ENCODE measurements at places on chromosomes 5 and 9. TPM values are rescaled to one million over a fixed set of nuclear protein-coding genes. Genes with fewer than 3 reads are reported as not detected.

DNA sequence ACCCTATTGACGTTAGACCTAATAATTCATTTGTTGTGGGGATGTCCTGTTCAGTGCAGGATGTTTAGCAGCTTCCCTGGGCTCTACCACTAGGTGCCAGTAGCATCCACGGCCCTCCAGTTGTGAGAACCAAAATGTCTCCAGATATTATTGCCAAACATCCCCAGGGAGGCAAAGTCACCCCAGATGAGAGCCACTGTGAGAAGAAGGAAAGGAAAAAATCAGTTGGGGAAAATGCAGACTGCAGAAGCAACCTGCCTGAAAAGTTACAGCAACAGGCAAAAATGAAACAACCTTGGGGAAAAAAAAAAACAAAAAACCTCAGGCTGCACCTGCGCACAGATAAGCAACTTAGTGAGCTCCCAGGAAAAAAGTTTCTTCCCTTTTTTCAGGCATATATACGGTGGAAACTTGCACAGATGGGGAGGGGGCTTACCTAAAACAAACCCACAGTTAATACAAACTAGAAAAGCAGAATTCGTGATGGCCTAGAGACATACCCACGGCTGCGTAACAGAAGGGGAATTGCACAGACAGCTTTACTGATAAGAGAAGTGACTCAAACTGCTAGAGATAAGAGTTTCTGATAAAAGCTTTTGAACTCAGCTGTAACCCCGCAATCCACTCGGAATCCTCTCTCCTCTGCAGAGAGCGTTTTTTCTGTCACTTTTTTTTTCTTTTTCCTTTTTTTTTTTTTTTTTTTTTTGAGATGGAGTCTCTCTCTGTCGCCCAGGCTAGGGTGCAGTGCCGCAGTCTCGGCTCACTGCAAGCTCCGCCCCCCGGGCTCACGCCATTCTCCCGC lies 29.8 kb upstream of the FBP1 start:
- no peak overlapping the region for H3K27ac ChIP-seq
- no peak overlapping the region for H3K4me3 ChIP-seq
- H3K27me3 ChIP-seq, result no peaks in the 10 kb centered on the region

GRCh38 chr5:179613460-179614071 lies 9.9 kb downstream of the HNRNPH1 start:
- H3K36me3 ChIP-seq, result peaks cover 79% of the 10 kb centered on the region
- DNase-seq, result no peak
- no peaks in the 10 kb centered on the region for H3K27me3 ChIP-seq

DNA sequence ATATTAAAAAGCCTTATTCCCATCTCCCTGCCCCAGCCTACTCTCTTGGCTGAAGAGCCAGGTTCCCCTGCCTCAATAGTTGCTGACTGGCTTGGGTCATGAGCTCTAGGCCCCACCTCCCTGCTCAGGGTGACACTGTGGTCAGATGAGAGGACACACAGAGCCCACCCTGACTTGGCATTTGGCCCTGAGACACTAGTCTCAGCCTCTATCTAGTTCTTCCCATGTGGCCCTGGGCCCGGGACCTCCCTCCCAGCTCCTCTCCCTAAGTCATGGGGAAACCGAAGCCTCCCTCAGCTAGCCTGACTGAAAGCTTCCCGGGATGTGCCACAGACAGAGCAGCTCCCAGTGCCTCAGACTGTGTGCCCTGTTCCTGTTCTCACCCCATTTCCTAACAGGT lies 5.8 kb upstream of the MYOZ3 start:
- no peak overlapping the region for H3K27ac ChIP-seq
- no peak for DNase-seq
- peaks cover 2% of the 10 kb centered on the region for H3K4me1 ChIP-seq
- H3K36me3 ChIP-seq, result no peaks in the 10 kb centered on the region
- no peaks in the 10 kb centered on the region for H3K27me3 ChIP-seq

- no peak overlapping the region for H3K4me3 ChIP-seq
- no peaks in the 10 kb centered on the region for H3K27me3 ChIP-seq
- no peak for DNase-seq
- H3K27ac ChIP-seq, result no peak overlapping the region
Observed at GRCh38 chr5:130975847-130976246, 189.2 kb downstream of the HINT1 start.

- H3K27ac ChIP-seq, result no peak overlapping the region
- H3K4me1 ChIP-seq, result no peaks in the 10 kb centered on the region
- H3K36me3 ChIP-seq, result no peaks in the 10 kb centered on the region
- no peak for DNase-seq
- H3K27me3 ChIP-seq, result no peaks in the 10 kb centered on the region
Observed at GRCh38 chr5:593511-593910, 18.6 kb upstream of the CEP72 start.

GRCh38 chr9:119216651-119217331 lies 152.4 kb downstream of the BRINP1 start:
- no peak overlapping the region for H3K27ac ChIP-seq
- H3K4me1 ChIP-seq, result peaks cover 3% of the 10 kb centered on the region
- no peak overlapping the region for H3K4me3 ChIP-seq
- no peaks in the 10 kb centered on the region for H3K27me3 ChIP-seq
- DNase-seq, result no peak

GRCh38 chr9:34442770-34443169 lies 15.6 kb downstream of the FAM219A start:
- no peaks in the 10 kb centered on the region for H3K27me3 ChIP-seq
- H3K4me1 ChIP-seq, result no peaks in the 10 kb centered on the region
- DNase-seq, result no peak
- H3K27ac ChIP-seq, result no peak overlapping the region

- H3K27me3 ChIP-seq, result no peaks in the 10 kb centered on the region
- DNase-seq, result no peak
- H3K27ac ChIP-seq, result no peak overlapping the region
- H3K36me3 ChIP-seq, result no peaks in the 10 kb centered on the region
Observed at GRCh38 chr9:97904725-97905124, 17.6 kb downstream of the TRMO start.

GRCh38 chr9:137828527-137829259 lies 48.9 kb upstream of the CACNA1B start:
- no peaks in the 10 kb centered on the region for H3K4me1 ChIP-seq
- no peaks in the 10 kb centered on the region for H3K27me3 ChIP-seq
- no peak for DNase-seq
- H3K4me3 ChIP-seq, result no peak overlapping the region
- peaks cover 10% of the 10 kb centered on the region for H3K36me3 ChIP-seq

- H3K4me1 ChIP-seq, result no peaks in the 10 kb centered on the region
- DNase-seq, result no peak
- H3K27ac ChIP-seq, result no peak overlapping the region
- H3K36me3 ChIP-seq, result no peaks in the 10 kb centered on the region
- H3K4me3 ChIP-seq, result no peak overlapping the region
- no peaks in the 10 kb centered on the region for H3K27me3 ChIP-seq
Observed at GRCh38 chr9:118059484-118060278, 355.5 kb downstream of the TLR4 start.

DNA sequence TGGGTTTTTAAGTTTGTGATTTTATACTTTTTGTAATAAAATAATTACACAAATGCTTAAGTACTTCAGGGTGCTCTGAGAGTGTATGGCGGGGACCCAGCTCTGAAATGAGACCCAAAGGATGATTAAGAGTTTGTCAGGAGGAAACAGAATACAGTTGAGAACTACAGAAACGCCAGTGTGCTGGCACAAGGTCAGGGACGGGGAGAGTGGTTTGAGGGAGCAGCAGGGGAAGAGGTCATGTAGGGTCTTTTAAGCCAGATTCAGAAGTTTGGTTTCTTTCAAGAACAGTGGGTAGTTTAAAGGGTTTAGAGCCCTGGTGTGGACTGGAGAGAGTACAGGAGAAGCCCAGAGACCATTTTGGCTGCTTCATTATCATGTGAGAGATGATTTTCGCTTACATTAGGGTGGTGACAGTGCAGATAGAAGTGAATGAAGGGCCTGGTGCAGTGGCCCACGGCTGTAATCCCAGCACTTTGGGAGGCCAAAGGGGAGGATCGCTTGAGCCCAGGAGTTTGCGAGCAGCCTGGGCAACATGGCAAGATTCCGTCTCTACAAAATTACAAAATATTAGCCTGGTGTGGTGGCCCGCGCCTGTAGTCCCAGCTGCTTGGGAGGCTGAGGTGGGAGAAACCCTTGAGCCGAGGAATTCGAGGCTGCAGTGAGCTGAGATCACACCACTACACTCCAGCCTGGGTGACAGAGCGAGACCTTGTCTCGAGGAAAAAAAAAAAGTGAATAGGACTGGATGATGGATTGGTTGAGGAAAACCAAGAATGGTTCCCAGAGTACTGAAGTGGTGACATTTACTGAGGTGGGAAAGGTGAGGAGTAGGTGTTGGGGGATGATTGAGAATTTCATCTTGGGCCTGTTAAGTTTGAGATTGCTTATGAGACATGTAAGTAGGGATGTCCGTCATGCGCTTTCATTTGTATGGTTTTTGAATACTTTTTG lies 1.4 kb upstream of the ETF1 start:
- 0 out of 2 replicates have a peak, but pooled peaks cover 3% of the 10 kb centered on the region for H3K36me3 ChIP-seq
- peak overlapping the region; percentile 100 for H3K4me3 ChIP-seq
- H3K27me3 ChIP-seq, result no peaks in the 10 kb centered on the region
- no peak for DNase-seq
- H3K27ac ChIP-seq, result peak overlapping the region; percentile 100

DNA sequence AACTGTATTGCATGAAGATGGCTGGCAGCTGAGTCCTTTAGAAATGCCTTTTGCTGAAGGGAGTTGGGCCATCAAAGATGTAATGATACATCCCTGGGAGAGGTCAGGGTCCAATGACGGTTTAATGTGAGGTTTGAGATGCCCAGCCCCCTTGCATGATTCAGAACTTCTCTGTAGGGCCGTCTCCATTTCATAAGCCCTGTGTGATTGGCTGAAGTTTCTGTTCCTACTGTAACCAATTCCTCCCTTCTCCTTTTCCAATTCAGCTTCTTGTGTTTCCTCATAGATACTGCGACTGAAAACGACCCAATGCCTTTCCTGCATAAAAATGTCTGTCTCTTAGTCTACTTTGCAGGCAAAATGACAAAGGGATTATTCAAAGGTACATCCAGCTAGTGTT lies 47.9 kb upstream of the ST8SIA4 start:
- H3K4me1 ChIP-seq, result no peaks in the 10 kb centered on the region
- no peak overlapping the region for H3K4me3 ChIP-seq
- H3K27ac ChIP-seq, result no peak overlapping the region
- no peaks in the 10 kb centered on the region for H3K27me3 ChIP-seq

DNA sequence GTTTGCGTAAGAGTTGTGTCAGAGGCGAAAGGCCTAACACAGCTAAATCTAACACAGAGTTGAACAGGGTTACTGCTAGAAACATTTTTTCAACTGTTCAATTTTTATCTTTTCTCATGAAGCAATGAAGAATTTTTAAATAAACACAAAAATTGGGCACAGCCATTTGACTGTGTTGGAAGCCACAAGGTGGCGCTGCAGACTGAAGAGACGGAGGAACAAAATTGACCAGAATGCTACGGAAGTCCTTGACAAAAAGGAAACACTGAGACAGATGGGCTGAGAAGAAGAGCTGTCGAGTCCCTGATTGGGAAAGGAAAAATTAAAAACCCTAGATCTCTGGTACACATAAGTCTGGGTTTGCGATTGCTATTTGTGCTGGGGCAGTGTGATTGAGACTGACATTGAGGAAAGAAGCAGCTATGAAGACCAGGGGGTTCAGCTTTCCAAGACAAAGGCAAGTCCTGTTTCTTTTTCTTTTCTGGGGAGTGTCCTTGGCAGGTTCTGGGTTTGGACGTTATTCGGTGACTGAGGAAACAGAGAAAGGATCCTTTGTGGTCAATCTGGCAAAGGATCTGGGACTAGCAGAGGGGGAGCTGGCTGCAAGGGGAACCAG lies at the start of gene PCDHB9:
TSS of gene PCDHB9 (plus strand) at position 265 of the 616 bp plus-strand sequence. CDS start at position 423, 158 bp downstream.
- no peaks in the 10 kb centered on the region for H3K27me3 ChIP-seq
- H3K36me3 ChIP-seq, result no peaks in the 10 kb centered on the region
- peak; percentile 80 for DNase-seq
- no peak within 1 kb of the TSS for H3K4me3 ChIP-seq

DNA sequence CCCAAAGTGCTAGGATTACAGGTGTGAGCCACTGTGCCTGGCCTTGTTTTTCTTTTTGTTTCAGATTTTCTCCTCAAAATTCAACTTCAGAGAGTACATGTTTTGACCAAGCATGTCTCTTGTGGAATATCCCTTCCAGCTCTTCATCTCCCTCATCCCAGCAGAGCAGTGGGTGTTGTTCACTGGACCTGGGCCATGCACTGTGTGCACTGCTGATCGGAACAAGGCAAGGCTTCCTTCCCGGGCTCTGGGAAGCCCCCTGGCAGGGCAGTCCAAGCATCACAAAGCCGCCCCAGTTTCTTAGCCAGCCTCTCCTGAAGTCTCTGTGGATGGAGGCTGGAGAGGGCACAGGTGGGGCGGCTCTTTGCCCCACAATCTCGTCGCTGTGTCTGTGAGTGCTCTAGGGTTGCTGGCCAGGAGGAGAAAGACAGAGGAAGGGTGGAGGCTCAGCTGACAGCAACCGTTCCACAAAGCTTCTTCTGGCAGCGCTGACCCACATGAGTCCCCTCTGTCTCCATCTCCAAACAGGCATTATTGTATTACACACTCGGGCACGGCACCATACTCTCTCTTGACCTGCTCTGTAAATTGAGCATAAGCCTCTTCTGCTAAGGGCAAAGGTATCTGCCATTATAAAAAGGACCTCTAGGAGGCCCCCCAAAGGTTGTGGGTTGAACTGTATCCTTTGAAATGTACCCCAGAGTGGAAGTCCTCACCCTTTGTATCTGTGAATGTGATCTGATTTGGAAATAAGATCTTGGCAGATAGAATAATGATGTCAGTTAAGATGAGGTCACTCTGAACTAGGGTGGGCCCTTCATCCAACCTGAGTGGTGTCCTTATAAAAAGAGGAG lies 89.6 kb downstream of the TARS1 start:
- no peak overlapping the region for H3K4me3 ChIP-seq
- no peaks in the 10 kb centered on the region for H3K36me3 ChIP-seq
- H3K27ac ChIP-seq, result no peak overlapping the region
- peak; percentile 49 for DNase-seq
- H3K4me1 ChIP-seq, result no peaks in the 10 kb centered on the region

DNA sequence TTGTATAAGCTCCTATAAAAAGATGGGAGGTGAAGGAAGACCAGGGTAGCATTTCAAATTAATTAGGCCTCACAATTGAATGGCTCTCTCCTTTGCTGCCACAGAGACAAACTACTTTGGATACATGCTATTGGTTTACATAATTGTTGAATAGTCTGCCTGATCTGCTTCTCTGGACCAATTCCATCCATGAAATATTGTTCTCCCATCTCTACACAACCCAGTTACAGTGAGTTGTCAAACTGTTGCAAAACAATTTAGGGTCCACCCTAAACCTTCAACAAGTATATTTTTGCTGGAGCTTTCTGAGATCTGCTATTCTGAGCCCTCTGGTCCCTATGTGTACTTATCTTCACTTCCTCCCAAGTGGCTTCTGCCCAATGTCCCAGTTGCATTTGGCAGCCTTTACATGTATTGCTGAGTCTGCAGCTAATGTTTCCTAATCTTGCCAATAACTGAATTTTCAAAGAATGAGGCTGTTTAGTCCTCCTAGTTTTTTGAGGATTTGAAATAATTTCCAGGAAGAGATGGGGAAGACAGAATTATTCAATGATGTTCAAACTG lies 38.9 kb downstream of the AGTPBP1 start:
- H3K4me3 ChIP-seq, result no peak overlapping the region
- no peak overlapping the region for H3K27ac ChIP-seq
- no peaks in the 10 kb centered on the region for H3K36me3 ChIP-seq
- H3K4me1 ChIP-seq, result no peaks in the 10 kb centered on the region
- no peak for DNase-seq

Gene IL4
- not detected for polyA plus RNA-seq

Gene TPRN
- 9.7 TPM for polyA plus RNA-seq

Gene ARHGEF37
- 0.21 TPM for polyA plus RNA-seq

Gene GFM2
- 17.8 TPM for polyA plus RNA-seq
